Body of pancreas (tissue), 4 donors: ENCODE measurements at places on chromosomes 3 and 15.

GRCh38 chr15:76711351-76711827 lies 193.8 kb downstream of the SCAPER start:
- H3K27me3 ChIP-seq: no peaks in the 10 kb centered on the region
- no peak overlapping the region for H3K27ac ChIP-seq

- no peak for DNase-seq
- no peak overlapping the region for H3K4me3 ChIP-seq
- H3K4me1 ChIP-seq: no peaks in the 10 kb centered on the region
- no peaks in the 10 kb centered on the region for H3K36me3 ChIP-seq
These were observed 75.1 kb downstream of the MYO9A start for GRCh38 chr15:72042865-72043264.

DNA sequence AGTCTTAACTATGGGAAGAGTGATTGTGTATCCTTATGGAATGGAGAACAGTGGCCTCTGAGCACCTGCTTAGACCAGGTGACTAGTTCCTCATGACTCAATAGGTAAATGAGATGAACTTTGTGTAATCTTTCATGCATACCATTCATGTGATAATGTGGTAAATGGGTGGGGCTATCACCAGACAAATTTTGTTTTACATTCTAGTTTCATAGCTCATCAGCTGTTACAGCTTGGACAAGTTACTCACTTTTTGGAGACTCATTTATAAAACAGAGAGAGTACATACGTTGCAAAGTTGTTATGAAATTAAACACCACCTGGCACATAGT lies 103.7 kb upstream of the TGFBR2 start:
- no peak overlapping the region for H3K27ac ChIP-seq
- no peaks in the 10 kb centered on the region for H3K36me3 ChIP-seq
- DNase-seq: no peak

DNA sequence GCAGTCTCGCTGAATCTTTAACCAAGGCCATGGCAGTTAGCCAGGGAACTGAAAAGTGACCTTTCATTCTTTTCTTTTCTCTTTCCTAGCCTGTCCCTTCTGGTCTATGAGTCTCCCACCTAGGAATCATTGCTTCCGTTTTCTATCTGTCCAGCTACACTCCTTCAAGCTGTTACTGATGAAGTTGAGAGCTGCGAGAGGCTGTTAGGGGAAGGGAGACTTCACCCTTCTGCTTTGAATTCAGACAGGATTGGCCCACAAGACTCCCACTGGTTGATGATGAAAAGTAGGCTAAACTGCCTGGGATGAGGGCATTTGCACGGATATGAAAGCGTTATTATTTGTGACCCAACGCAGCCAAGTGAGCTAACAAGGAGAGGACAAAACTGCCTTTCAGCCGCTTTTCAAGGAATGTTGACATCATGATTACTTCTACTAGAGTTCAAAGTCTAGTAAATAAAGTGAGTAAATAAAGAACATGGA lies 30.2 kb downstream of the EIF4E3 start:
- no peaks in the 10 kb centered on the region for H3K36me3 ChIP-seq
- H3K4me3 ChIP-seq: no peak overlapping the region

- H3K4me3 ChIP-seq: no peak overlapping the region
- DNase-seq: no peak
- no peaks in the 10 kb centered on the region for H3K36me3 ChIP-seq
- H3K27me3 ChIP-seq: no peaks in the 10 kb centered on the region
- H3K27ac ChIP-seq: no peak overlapping the region
These were observed 15.2 kb downstream of the TRAIP start for GRCh38 chr3:49841126-49841696.
